ENCODE measurements at places on chromosomes 6 and 20. TPM values are rescaled to one million over a fixed set of nuclear protein-coding genes. Genes with fewer than 3 reads are reported as not detected.

Gene TGM3
- not detected for total RNA-seq

Gene MMS22L
- total RNA-seq, result 60.9 TPM

Gene TMEM242
- 10.5 TPM for total RNA-seq

Gene YIPF3
- total RNA-seq, result 59.9 TPM

Gene CLVS2
- not detected for total RNA-seq

Gene CRISP3
- total RNA-seq, result not detected

Gene LINC00237
- not detected for total RNA-seq

Gene OR2H2
- total RNA-seq, result not detected

Gene SLC22A3
- total RNA-seq, result not detected

Gene TFAP2A
- 0.07 TPM for total RNA-seq

Gene WFDC2
- 0.52 TPM for total RNA-seq

Gene SAMD5
- total RNA-seq, result not detected

Gene NT5E
- total RNA-seq, result 19.6 TPM

Gene PCMTD2
- total RNA-seq, result 47.9 TPM

Gene RIPPLY2
- not detected for total RNA-seq

Gene ESR1
- 0.23 TPM for total RNA-seq

Gene ERVFRD-1
- 0.07 TPM for total RNA-seq

Gene HLA-DRB5
- total RNA-seq, result 43.3 TPM

Gene CST2
- not detected for total RNA-seq

Gene SLA2
- 68.9 TPM for total RNA-seq

Gene HLA-F
- 293 TPM for total RNA-seq

Gene RBPJL
- total RNA-seq, result not detected

Gene DEFB132
- total RNA-seq, result not detected

Gene CLDN20
- total RNA-seq, result not detected

Gene ADGB
- not detected for total RNA-seq

Gene KCNQ2
- 0.05 TPM for total RNA-seq

Gene MROH8
- 1.6 TPM for total RNA-seq

Gene BCLAF1
- total RNA-seq, result 204 TPM

Gene SLC17A3
- total RNA-seq, result 0.55 TPM

Gene CALHM5
- total RNA-seq, result not detected

Gene TRAPPC3L
- not detected for total RNA-seq

Gene FOXP4
- 5.0 TPM for total RNA-seq

Gene TREML2
- total RNA-seq, result 26.8 TPM

Gene EEF1A2
- total RNA-seq, result 0.45 TPM

Gene PDE10A
- total RNA-seq, result not detected

Gene OTOR
- total RNA-seq, result not detected

Gene SMOC2
- not detected for total RNA-seq

Gene SOD2
- 63.9 TPM for total RNA-seq

Gene DYNLT2
- 2.0 TPM for total RNA-seq

Gene ECT2L
- total RNA-seq, result not detected

Gene RBBP8NL
- not detected for total RNA-seq

Gene DDR1
- 8.7 TPM for total RNA-seq

Gene RAMACL
- total RNA-seq, result 0.14 TPM

Gene AVP
- not detected for total RNA-seq

Gene ADAT2
- 21.8 TPM for total RNA-seq

Gene TXNDC5
- total RNA-seq, result 63.8 TPM

Data from T-helper 2 cell treated with Interferon-gamma antibody and Interleukin-4, amounts not matched to agents 100 ng/mL and 5 ng/mL, for 36 hours (primary cell).